GOT3 (cell line): ENCODE measurements at places on chromosomes 7 and 10.

DNA sequence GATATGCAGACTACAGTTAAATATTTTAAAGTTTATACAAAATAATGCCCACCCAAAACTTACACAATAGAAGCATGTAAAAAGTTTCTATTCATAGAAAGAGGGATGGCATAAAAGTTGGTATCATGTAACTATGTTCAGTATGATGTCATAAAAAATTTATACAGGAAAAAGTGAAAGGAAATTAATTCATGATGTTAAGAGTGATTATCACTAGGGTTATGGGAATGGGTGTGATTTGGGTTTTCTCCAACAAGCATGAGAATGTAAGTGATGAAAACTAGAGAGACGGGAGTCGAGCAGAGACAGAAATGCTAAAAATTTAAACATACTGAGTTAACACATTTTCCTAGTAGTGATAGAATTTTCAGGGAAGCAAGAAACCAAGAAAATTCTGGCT lies 52.7 kb downstream of the GDI2 start:
- no peak for DNase-seq

- no peak for DNase-seq
Measured at GRCh38 chr10:51241461-51241860, 167.2 kb downstream of the PRKG1 start.

DNA sequence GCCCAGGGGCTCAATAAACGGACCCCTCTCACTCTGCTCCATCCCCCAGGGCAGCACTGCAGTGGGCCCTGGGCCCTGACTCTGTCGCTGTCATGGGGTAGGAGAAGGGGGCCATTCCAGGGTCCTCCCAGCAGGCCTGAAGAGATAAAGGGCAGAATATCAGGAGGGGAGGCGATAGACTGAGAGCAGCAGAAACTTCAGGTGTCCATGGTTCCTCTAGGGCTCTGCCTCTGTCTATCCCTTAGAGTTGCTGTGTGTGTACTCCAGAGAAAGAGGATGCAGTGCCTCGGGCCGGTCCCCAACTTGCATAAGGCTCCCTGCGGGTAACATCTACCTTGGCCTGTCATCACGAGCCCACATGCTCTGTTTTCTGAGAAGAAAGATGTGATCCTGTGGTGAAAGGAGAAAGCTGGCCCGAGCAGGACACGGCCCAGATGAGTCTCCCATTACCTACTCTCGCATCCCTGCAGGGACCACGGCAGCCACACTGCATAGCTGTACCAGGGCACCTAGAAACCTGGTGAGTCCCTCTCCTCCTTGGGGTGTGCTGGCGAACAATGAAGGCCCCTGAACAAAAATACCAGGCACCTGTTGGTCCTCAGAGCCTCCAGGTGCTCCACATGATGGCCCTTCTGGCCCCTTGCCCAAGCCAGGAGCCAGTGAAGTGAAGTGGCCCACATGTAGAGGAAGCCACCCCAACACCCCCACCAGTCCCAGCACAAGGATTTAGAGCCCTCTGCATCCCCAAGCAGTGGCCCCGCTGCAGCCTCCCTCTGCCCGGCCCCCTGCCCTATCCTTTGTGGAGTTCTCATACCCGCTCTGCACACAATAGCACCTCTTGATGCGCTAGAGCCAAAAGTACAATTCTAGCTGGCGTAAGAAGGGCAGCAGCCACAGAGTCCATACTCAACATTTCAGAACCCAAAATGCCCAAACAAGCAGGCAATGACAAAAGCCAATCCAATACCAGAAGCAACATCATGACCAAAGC lies 106.8 kb downstream of the ARHGAP22 start:
- no peak for DNase-seq

GRCh38 chr7:36415144-36415543 lies 25.5 kb downstream of the ANLN start:
- DNase-seq, result no peak

DNA sequence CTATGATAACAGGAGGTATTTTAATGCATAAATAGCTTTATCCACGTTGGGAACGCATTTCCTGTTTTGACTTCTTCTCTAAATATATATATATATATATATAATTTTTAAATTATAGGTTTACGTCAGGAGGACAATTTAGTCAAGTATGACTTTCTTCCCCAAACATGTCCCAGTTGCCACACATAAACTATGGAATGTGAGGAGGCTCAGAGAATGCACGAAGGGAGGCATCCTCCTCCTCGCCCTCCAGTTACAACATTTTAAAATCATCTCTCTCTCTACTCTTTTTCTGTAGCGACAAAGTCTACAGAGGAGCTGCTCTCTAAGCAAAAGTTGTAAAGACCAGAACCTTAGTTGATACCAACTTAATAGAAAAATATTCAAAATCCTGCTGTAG lies 106.9 kb upstream of the LYZL1 start:
- no peak for DNase-seq

DNA sequence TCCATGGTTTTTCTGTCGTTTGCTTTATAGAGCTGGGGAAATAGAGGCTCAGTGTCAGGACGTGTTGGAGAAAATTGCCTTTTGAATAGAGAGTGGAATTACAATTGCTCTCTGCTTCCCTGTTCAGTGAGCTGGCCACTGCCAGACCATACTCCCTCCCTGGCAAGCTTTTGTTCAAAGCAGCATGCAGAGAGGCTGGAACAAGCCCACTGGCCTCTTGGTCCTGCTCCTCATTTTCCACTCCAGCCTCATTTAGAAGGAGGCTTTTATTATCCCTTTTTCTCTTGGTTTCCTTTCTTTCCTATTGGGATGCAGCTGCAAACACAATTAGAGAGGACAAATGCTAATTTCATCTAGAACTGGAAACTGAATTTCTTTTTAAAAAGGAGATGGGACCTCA lies 302.2 kb upstream of the PODXL start:
- no peak for DNase-seq

DNA sequence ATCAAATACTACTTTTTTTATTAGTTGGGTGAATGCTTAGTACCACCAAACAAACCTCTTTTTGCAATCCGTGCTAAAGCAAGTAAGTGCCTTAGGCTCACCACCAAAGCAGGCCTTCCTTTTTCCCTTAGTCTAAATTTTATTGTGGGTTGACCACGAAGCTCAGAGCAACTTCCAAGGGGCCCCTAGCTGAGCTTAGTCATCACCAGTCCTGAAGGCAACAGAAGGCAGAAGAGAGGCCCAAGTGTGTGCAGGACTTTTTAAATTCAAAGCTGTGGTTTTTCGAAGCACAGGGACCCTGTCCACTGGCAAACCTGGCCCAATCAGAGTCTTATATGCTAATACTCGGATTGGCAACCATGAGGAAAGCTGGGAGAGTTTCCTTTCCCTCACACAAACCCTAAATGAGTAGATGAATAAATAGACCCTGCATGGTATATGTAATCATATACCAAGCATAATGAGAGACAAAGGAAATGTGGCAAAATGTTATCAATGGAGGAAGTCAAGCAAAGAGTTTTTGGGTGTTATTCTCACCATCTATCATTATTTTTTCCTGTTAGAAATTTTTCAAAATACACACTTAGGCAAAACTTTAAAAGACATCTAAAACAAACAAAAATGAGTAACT lies 453.2 kb upstream of the GALNT17 start:
- DNase-seq, result no peak

DNA sequence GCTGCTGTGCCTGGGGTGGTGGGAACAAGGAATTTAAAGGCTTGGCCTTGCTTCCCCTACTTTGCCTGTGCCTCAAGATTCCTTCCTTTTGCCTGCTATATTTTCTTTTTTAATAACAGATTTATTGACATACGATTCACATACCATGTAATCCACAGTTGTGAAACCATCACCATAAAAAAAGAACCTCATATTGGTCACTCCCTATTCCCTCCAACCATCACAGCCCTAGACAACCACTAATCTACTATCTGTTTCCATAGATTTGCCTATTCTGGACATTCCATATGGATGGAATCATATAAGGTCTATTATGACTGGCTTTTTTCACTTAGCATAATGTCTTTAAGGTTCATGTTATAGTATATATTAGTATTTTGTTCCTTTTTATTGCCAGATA lies 59.3 kb upstream of the TRIM8 start:
- no peak for DNase-seq

GRCh38 chr7:46932676-46933424 lies 649.1 kb downstream of the TNS3 start:
- no peak for DNase-seq

DNA sequence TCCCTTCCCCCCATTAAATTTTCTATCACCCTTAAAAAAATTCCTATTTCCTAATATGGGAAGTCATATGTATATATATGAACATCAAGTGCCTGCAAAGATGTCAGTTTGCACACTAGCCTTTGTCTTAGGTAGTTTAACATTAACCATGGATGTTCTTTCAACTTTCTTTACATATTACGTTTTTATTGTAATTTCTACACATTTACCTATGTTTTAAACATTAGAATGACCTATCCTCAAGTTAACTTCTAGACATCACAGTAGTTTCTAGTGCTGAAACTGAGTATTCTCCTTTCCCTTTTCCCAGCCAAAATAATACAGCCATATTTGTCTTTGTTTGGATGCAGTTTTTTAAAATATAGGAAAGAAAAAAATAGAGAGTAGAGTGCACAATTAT lies 5.8 kb downstream of the DLX6 start:
- no peak for DNase-seq
